ENCODE measurements at places on chromosomes 3 and 15. TPM values are rescaled to one million over a fixed set of nuclear protein-coding genes. Genes with fewer than 3 reads are reported as not detected.
A peak's percentile ranks its signal among the peaks of the same experiment; 100 is the strongest.

DNA sequence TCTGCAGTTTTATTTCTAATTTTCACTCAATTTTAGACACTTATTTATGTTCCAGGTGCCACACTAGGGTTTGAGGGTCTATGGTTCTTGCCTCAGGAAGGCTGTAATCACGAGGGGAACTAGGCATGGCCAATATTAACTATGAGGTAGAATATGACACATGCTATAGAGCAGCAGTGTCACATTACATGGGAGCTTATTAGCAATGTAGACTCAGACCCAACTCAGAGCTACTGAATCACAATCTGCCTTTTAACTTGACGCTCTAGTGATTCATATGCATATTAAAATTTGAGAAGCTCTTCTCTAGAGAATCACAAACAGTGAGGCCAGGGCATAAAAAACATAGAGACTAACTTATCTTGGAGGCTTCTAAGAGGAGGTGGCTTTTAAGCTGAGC, 32.8 kb upstream of the MRPL3 start:
- DNase-seq: no peak

- DNase-seq: no peak
These were observed 308.1 kb downstream of the CHST2 start for GRCh38 chr3:143427631-143428030.

GRCh38 chr3:170614214-170614966, 28.5 kb upstream of the SLC7A14 start:
- DNase-seq: no peak

- no peak for DNase-seq
These were observed 231.1 kb downstream of the ADAMTS9 start for GRCh38 chr3:64456674-64457073.

DNA sequence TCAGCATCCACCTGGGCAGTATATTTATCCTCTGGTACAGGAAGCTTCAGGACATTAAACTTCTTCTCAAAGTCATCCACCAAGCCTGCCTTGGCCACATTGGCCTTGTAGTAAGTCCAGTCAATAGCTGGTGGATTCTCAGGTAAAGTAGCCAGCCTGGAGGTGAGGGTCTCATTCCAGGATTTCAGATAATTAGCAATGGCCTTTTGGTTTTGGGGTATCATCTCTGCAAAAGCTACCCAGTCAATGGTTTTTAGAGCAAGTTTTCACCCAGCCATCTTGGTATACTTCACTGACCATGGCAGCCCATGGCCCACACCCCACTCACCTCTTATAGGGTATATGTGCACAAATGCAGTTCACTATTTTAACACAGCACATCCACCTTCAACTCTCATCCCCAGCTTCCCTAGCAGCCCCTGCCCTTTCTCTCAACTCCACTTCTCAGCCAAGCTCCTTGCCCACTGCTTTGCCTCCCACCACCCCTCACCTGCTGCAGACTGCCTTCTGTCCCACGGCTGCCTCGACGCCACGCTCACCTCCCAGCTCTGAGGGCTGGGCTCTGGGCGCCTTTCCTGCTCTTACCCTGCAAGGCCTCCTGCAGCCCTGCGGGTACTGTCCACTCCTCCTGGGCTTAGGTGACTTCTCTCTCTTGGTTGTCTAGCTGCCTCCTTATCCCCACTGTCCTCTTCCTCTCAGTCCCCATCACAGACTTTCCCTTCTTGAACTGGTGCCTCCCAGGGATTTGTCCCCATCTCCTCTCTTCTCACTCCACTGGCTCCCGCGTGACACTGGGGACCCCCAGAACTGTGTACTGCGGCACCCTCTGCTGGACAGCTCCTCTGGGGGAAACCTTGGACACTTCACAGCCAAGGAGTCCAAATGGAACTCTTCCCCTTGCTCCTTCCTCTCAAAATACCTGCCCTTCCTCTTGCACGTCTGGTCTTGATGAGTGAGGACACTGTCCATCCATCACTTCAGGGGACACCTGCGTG, 1.7 kb upstream of the TGM5 start:
- peak; percentile 11 for DNase-seq

DNA sequence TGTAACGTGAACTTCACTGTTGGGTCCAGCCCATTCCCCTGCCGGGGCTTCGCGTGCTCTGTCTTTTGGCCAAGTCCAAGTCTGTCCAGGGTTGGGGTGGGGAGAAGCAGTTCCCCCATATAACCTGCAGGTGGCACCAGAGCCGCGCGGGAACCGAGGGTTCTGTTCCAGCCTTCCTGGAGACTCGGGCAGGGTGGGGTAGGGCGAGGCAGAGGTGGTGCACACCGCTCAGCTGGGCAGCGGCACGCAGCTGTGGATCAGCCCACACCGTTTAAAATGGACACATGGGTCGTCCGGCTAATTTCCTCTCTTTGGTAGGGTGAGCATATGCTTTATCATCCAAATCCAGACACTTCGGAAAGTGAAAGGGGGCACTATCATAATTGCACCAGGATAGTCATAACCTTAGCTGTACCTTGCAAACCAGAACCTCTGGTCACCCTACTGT, 118.1 kb downstream of the TBC1D2B start:
- peak; percentile 48 for DNase-seq

GRCh38 chr3:39192490-39193092, at the start of gene XIRP1:
TSS of gene XIRP1 (minus strand) at chr3:39192595. CDS start at chr3:39189445, 3,150 bp downstream.
- no peak for DNase-seq

DNA sequence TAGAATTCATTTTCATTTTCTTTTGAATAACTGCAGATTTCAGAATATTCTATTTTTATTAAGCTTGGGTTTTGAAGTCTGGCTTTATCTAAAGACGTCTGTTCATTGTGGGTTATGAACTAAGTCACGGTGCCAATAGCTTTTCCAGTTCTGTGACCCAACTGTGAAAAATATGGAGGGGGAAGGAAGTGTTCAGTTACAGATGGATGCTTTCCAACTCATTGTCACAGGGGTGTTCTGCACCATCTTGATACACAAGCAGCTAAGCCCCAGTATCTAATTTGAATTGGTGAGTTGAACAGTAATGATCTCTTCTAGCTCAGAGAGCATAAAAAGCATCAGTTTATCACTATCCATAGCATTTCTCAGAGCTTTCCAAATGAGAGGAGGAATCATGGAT, 710.6 kb downstream of the EDEM1 start:
- DNase-seq: no peak

DNA sequence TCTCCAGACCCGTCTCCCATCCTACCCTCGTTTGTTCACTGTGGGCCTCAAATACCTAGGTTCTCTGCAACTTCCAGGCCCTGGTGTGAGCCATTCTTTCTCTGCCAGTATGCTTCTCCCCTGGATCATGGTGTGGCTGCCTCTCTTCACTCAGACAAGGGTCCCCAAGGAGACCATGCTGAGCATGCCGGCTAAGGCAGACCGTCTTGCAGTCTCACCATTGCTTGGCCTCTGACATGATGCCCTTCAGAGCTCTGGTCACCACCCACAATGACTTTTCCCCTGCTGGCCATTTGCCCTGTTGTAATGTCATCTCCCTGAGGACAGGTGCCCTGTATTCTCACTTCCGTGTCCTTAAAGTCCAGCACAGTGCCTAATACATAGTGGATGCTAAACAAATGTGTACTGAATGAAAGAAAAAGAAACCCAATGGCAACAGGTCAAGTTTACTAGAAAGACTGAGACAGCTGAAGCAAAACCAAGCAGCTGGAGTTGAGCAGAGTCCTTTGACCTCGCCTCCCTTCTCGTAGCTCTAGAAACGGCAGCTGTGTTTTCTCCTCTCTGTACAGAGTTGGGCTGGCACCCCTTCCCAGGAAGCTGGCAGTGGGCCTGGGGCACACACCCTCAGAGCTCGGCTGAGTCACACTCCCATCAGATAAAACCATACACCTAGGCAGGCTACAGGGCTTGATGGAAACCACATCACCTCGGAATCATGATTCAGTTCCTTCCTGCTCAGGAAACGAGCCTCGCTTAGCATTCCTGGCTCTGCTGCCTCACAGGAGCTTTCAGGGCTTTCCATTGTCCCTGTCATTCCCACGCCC, 8.6 kb downstream of the TLR9 start:
- no peak for DNase-seq

GRCh38 chr3:29381595-29381994, 100.7 kb downstream of the RBMS3 start:
- DNase-seq: no peak

GASK1A gene
- not detected for polyA plus RNA-seq

- DNase-seq: peak; percentile 87
These were observed 258.7 kb upstream of the TGFBR2 start for GRCh38 chr3:30347679-30348216.

DNA sequence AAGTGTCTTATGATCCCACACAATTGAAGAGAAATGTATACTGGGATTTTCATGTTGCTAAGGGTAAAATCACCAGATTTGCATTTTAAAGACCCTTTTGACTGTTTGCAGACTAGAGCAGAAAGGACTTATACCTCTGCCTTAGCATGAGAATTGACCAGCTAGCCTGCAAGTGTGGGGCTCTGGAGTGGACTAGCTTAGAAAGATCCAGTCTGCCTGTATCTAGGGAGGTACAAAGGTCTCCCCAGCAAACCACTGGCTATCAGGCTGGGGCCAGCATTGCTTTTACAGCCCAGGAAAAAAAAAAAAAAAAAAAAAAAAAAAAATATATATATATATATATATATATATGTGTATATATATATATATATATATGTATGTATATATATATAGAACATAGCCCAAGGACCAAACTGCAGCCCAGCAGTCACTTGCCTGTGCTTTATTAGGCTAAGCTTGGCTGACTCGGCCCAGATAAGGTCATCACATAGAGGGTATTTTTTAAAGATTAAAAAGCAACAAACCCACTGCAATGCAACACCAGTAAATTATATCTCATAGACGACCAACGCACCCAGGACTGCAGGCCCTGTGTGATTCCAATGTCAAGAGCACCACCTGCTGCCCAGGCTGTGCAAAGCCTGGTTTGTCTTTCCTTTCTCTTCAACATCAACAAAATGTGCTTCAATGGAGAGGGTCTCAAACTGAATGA, 63.7 kb downstream of the DCLK3 start:
- peak; percentile 44 for DNase-seq

DNAH12 gene
- 0.08 TPM for polyA plus RNA-seq
